ENCODE measurements at places on chromosomes 3 and 15.
A peak's percentile ranks its signal among the peaks of the same experiment; 100 is the strongest.

- no peak for DNase-seq
These were observed 136.2 kb upstream of the PFN2 start for GRCh38 chr3:150106740-150107428.

- DNase-seq: peak; percentile 78
These were observed 45.6 kb upstream of the CSPG4 start for GRCh38 chr15:75758071-75758872.

GRCh38 chr15:77840991-77841775, 208.5 kb upstream of the LINGO1 start:
- DNase-seq: no peak

DNA sequence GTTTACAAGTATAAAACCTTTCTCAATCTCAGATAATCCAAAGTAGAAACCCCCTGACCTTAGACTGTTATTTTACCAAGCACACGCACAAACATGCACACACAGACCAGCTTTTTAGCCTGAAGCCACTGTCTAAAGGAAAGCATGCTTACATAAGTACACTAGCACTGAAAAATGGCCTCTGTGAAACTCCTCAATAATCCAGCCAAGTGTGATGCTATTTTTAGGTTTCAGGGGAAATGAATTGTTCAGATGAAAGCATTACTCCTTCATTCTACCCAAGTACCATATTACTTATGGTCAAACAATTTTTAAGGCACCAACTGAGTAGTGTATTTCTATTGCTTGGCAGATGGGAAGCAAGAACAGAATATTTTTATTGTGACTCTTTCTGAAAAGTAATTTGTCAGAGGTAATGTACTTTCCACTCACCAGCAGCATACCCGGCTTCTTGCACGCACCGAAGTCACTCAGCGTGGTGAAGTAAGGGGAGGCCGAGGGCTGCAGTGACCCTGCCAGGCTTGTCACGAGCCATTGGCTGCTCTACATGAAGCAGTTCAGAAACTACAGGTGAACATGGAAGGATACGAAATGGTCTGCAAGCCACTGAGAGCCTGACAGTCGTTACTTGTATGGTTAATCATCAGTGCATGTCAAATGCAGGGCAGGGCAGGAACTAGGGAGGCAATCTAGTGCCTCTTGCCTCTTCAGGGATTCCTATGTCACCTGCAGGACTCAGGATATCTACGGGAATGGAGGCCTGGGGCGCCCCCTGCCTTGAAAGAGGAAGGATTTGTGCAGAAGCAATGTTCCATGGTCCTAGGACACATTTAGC, 106.7 kb downstream of the GABRB3 start:
- no peak for DNase-seq

GRCh38 chr15:99692825-99693224, 40.4 kb downstream of the LYSMD4 start:
- no peak for DNase-seq

DNA sequence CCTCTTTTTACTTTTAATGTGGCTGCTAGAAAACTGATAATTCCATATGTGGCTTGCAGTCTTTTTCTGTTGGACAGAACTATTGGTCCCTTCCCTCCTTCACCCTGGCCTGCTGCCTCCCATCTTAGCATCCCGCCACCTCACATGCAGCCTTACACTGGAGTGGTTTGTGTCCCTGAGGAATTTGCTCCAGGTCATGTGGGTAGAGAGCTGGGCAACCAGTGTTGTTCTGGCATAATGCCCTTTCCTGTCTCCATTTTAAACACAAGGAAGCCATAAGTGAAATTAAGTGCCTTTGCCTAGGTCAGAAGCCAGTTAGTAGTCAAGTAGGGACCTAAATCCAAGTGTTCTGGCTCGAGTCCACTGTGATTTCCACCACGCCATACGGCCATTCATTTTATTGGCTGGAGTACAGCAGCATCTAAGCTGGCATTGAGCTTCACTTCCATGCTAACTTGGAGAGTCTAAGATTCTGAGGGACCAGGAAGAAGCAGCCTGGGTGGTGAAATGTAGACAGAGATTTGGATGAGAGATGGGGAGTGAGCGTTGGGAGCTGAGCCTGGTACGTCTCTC, 46.0 kb upstream of the PLXNA1 start:
- no peak for DNase-seq

Measured in NCI-H1417 treated with DMSO at 0.1 percent for 48 hours (cell line).